Stimulated activated CD4-positive, alpha-beta T cell treated with anti-CD3 and anti-CD28 coated beads, Interleukin-15, amount 100 ng/mL, for 1 hour (primary cell): ENCODE measurements at places on chromosomes 7 and 10.

- no peak for DNase-seq
Measured at GRCh38 chr10:92593619-92594588, 974 bp downstream of the KIF11 start.

DNA sequence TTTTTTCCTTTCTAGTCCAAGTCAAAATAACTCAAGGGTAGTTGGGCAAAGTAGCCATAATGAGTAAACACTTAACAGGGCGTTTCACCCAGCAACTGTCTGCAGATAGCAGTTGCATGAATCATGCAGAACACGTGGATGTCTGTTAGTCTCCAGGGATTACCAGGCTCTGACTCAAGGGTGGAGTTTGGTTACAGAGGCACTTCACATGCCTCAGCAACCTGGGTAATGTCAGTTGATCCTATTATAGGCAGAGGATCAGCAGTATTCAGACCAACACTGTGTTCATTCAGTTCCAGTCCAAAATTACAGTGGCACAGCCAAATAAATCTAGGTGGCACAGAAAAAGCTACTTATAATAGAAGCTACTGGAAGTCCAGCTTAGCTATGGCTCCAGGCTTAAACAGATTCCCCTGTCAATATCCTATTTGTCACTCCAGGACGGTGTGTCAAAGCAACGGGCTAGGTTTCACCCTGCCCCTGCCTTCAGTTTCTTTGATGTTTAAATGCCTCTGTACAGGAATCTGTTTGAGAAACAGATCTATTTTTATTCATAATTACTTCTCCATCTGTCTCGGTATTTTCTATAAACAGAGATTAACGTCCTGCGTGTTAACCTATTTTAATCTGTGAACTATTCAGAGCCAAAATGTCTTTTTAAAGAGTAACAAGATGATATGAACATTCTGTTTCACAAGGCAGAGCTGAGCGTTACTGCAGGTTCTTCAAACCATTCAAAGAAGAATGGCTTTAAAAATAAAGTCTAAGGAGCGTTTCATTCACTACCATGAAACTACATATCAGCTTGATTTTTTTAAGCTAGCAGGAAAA, 162.6 kb upstream of the AKR1E2 start:
- no peak for DNase-seq

- DNase-seq, result no peak
Measured at GRCh38 chr7:122750389-122750788, 47.7 kb upstream of the RNF148 start.

DNA sequence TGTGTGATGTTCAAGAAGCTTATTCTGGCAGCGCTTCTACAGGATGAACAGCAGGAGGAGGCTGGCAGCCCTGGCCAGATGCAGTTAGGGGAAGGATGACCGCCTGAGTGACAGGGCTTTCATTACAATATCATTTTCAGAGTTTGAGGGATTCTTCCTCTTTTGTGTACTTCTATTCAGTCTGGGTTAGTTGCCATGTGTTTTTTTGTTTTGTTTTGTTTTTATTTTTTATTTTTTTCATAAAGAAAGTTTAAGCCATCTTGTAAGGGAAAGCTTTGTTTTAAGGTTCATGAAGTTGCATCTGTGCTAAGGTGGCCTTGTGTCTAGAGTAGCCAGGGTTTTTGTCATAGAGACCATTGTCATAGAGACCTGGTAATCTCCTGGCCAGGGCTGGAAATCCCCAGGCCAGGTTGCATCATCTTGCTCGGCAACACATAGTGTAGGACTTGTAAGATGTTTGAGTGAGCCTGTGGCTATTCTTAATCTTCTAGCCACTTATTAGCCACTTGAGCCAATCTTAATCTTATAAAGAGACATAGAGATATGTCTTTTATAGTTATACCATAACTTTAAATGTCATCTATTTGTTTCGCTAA, 230.5 kb upstream of the TMEM229A start:
- DNase-seq, result no peak

GRCh38 chr7:139650429-139651100, 127.1 kb downstream of the CLEC2L start:
- DNase-seq, result no peak

DNA sequence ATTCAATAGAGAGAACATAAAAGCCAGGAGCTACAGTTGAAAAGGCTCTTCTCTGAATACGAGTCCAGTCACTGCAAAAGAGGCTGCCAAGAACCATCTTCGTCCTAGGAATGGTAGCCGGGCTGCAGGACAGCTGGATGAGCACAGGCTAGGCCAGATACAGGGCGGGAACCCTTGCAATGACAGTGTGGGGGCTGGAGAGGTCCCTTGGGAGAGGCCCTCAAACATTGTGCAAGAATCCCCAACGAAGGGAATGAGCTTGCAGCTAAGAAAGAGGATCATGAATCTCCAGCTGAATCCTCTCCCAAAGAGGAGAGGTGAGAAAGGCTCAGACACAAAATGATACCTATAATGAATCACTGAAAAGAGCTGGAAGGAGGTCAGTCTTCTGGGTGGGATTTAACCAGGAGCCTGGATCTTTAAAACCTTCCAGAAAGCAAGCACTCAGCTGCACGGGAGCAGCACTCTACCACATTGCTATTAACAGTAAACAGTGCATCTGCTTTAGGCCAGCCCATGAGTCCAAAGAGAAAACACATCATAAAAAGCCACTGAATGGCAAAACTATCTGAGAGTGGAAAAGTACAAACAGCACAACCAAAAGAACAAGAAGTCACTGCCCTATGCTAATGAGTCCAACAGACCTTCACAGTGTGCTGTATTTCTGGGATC, 287.9 kb downstream of the TNS3 start:
- DNase-seq, result no peak

- no peak for DNase-seq
Measured at GRCh38 chr7:23472046-23472445, 1.8 kb upstream of the IGF2BP3 start.

- DNase-seq, result no peak
Measured at GRCh38 chr7:47771990-47772360, 176.3 kb downstream of the PKD1L1 start.

- no peak for DNase-seq
Measured at GRCh38 chr10:31728698-31729224, 199.9 kb downstream of the ARHGAP12 start.

DNA sequence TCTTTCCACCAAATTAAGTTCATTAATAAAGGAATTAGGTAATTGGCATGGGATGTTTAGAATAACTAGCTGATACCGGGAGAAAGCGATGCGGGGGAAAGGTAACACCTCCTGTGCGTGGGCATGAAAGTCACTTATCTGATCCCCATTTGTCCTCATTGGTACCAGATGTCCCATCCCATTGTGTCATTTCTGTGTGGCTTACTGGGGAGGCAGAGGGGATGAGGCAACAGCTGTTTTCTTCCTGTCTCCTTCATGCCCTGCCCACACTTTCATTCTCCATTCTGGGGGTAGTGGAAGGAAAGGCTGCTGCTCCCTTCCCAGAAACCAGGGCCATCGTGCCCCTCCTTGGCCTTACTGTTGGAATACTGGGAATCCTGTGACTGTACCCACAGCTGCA, 27.1 kb downstream of the EEPD1 start:
- DNase-seq, result no peak

DNA sequence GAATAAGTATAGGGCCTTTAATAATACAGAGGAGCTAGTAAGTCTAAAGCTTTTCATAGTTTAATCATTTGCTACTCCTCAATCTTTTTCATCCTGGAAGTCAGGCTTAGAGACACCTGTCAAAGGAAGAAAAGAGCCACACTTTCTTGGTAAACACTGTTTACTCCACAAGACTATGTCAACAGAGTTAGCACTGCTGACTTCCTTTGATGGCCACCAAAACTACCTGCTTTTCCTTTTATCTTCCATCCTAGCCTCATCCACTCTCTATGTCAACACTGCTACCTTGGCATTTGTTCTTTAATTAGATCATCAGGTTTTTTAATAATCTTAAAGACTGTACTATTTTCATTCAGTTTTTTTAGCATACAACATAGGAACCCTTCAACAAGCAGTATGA, 106.2 kb downstream of the ELAPOR2 start:
- DNase-seq, result no peak

GRCh38 chr7:134968110-134968509, 18.2 kb upstream of the AGBL3 start:
- DNase-seq, result no peak

- DNase-seq, result no peak
Measured at GRCh38 chr7:158618745-158619140, 31.1 kb upstream of the PTPRN2 start.

DNA sequence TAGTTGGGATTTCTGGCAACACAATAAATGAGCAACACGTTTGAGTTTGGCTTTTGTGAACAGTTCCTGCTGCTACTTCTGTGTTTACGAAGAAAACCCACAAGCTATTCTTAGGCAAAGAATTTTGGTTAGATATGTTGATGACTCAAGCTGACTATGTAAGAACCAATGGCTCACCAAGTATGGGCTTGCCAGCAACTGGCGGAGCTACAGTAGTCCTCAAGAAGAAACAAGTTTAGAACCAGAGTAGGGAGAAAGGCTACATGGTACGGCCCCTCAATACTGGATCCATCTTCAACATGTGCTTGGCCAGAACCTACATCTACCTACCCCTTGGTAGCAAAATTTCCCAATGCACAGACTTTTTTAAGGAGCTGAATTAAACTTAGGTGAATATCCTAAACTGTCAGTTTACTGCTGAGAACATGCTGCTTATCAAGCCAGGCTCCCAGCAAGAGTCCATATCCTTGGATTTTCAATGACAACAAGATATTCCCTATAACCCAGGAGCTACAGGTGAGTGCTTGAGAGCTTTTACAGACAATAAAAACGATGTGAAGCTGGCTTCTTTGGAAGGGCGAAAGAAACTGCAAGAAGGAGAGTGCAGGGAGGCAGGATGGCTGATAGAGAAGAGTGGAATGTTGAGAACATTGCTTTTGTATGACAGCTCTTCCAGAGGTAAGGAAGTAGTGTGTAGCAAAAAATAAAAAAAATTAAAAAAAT, 74.3 kb upstream of the ASAH2 start:
- no peak for DNase-seq

DNA sequence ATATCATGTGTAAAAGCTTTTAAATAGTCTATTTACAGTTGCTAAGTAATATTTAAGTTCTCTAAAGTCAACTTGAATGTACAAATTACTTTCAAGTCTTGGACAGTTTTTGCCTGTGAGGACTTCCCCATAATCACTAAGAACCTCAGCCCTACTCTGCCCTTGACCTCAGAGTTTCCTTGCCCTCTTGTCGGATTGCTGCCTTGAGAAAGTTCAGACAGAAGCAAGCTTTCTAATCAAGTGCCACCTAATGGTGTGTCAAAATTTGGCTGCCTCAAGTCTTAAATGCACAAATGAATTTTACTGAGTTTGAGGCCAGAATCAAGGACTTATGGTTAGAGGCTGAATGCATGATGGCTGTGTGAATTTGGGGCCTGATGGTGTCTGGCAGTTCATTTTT, 88.3 kb upstream of the KAT6B start:
- no peak for DNase-seq

DNA sequence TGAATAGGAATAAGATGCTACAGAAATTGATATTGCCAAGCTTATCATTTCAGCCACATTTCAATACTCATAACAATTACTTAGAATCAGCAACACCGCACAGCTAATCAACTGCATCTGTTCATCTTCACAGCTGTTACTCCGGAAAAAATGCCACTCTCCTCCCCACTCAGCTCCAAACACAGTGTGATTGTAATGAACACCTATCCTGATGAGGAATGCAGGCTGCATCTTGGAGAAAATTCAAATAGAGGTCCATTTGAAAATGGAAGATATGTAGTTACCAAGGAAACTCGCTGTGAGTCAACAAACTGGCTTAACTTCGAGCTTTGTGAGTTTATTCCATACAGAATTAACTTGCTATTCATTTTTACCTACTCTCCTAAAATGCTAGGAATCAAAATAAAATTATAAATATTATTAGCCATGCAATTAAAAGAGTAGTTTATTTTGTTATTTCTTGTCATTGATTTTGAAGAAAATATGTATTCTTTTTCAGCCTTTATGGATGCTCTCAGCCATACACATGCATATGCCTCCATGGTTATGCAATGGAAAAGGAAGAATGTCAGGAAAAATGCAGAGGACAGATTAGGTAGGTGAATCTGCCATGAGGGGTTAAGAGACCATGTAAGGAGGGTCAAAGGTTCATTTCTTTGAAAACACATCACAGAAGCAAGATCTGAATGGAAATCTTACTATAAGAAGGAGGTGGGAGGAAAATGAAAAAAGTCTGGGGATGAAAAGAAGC, 267.2 kb downstream of the POM121L12 start:
- no peak for DNase-seq

DNA sequence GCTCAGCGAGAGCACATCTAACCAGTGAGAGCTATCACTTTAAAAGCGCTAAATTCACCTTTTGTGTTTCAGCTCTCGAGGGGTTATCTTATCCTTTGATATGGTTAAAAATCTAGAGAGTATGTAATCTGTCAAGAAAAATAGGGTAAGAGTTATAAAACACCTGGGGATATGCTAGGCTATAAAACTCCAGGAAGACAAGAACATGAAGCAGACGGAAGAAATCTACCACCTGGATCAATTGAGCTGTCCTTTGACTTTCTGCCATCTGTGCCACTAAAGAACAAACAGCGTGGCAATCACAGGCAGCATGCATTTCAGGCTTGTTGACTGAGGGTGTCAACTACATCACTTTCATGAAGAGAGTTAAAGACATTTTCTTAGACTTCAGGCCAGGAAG, 83.1 kb downstream of the ZNF248 start:
- no peak for DNase-seq

GRCh38 chr7:75969182-75969581, 25.2 kb downstream of the TMEM120A start:
- no peak for DNase-seq

- no peak for DNase-seq
Measured at GRCh38 chr7:16961641-16962040, 79.9 kb upstream of the AGR3 start.

GRCh38 chr7:147984265-147984664, 606.3 kb upstream of the C7orf33 start:
- DNase-seq, result no peak

DNA sequence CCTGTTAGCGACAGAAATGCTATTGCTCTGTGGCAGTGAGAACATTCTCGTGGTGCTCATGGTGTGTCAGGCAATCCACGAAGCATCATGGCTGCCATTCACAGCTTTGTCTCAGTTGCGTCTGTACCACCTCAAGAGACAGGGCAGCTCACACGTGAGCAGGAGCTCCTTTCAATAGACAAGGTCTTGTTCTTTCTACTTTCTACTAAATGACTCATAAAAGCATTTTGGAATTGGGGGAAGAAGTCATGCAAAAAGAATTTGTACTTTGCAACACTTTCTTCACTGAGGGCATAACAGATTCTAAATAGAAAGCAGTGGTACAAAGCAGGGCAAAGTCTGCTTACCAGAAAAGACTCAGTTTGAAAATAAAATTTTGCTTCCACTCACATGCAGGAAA, 638.5 kb downstream of the PHTF2 start:
- DNase-seq, result no peak

DNA sequence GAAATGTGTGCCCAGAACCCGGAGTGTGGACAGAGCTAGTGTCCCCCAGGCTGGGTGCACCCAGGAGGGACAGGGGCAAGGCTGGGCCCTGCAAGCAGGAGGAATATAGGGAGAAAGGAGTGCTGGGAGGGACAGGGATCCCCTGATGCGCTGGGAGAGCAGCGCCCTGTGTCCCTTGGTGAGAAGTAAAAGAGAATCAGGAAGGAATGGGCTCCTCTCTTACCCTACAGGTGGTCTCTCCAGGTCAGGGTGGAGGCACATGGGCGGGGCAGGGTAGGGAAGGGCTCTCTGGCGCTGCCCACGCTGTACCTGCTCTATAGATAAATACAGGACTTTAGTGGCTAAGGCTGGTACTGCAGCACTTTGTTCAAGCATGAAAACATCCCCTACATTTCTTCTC, 753.8 kb downstream of the GRID1 start:
- DNase-seq, result no peak

- no peak for DNase-seq
Measured at GRCh38 chr10:510415-510881, 179.0 kb downstream of the DIP2C start.
